Upper lobe of right lung (tissue), 1 donor: ENCODE measurements at places on chromosomes 5 and 9. TPM values are rescaled to one million over a fixed set of nuclear protein-coding genes. Genes with fewer than 3 reads are reported as not detected.

DNA sequence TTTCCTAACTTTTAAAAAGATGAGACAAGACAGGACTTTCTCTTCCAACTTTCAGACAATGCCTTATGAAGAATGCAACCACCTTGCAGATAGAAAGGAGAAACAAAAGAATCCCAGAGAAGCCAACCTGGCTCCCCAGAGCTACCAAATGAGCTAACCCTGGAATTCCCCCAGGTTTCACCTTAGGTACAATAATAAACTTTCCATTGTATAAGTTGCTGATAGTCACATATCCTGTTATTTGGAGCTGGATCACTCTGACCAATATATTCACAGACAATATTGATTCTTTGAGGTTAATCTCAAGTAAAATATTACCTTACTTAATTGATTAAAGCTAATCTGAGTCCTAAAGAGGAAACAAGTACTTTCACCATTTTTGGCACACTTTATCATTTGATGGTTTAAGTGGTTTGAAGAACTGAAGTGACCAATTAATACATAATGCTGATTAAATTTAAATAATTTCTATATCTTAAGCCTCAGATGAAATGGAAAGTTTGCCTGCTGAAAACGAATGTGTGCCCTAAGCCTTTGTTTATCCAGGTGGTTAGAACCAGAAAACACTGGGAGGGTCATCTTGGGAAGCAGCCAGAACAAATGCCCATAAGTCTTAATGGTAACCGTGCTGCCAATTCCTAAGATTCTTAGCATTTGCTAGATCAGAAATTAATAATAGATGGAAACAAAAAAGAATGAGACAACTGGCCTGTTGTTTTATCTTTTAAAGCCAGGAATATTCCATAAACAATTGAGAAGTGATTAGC, 159.6 kb upstream of the SLC12A2 start:
- no peak for DNase-seq

Gene FRMPD1
- not detected for total RNA-seq

GRCh38 chr9:104772714-104773510, 9.0 kb downstream of the NIPSNAP3B start:
- DNase-seq = no peak

- DNase-seq = peak; percentile 85
These were observed 1.1 kb downstream of the FUT7 start for GRCh38 chr9:137030538-137031527.

DNA sequence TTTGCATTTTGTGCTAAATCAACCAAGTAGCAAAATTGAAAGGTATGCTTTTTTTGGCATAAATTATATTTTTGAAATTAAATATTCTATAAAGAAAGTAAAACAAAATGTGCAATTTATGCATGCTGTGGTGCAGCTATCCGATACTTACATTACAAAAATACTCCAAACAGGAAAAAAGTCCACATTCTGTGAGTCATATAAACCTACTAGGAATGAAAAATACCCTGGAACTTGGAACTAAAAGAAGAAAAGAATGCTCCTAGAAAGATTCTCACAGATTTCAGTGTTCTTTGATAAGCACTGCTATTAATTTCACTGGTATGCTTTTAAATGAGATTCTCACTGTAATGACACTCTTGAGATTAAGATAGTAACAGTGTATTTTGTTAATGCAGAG, 92.6 kb downstream of the OSMR start:
- DNase-seq = no peak
